ENCODE measurements at places on chromosomes 13 and 19.

- DNase-seq, result no peak
These were observed 436.2 kb upstream of the SLITRK5 start for GRCh38 chr13:87234981-87235380.

DNA sequence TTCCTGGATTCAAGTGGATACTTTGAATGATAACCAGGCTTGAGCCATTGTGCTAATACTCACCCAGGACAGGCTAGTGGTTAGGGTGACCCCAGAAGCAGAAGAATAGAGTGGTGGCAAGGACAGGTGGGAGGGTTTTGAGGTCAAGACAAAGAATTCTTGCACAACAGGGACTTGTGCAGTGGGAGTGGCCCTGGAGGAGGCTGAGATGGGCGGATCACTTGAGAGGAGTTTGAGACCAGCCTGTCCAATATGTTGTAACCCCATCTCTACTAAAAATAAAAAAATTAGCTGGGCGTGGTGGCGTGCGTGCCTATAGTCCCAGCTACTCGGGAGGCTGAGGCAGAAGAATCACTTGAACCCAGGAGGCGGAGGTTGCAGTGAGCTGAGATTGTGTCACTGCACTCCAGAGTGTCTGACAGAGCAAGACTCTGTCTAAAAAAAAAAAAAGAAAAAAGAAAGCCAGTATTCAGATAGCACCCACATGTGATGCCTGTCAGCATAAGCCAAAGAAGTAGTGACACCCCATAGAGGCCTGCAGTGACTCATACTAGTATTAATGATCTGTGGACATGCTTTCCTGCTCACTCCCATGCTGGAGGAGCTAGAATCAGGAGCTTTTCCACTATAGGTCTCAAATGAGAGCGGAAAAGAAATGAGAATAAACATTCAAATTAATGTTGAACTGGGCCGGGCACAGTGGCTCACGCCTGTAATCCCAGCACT is 78.7 kb downstream of the RNF17 start:
- DNase-seq, result no peak

DNA sequence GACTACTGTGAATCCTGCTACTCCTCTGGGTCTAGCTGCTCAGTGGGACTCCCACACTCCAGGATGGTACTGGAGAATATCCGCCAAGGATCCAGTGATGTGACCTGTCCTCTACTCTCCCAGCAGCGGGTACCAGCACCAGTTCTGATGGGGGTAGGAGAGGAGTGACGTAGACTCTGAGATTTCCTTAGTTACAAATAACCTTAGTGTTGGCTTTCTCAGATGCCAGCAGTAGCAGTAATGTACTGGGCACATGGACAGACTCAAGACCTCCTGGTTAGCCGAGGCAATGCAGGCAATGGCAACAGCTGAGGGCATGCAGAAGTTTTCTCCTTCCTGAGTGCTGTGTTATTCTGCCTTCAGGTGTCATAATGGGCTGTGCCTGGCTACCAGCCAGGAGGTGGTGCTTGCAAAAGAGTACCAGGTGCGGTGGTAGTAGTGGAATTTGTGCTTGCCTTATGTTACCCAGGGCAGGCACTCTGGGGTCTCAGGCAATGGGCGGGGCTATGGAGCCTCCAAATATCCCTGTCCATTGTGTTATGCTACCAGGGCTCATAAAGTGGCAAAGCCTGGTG is 105.3 kb upstream of the KLF5 start:
- DNase-seq, result no peak

GRCh38 chr13:50080911-50081678 is 65.9 kb downstream of the KCNRG start:
- peak; percentile 55 for DNase-seq

- no peak for DNase-seq
These were observed 66.9 kb downstream of the MIPEP start for GRCh38 chr13:23822252-23822824.

- no peak for DNase-seq
These were observed 303.1 kb downstream of the PCDH9 start for GRCh38 chr13:66926851-66927524.

DNA sequence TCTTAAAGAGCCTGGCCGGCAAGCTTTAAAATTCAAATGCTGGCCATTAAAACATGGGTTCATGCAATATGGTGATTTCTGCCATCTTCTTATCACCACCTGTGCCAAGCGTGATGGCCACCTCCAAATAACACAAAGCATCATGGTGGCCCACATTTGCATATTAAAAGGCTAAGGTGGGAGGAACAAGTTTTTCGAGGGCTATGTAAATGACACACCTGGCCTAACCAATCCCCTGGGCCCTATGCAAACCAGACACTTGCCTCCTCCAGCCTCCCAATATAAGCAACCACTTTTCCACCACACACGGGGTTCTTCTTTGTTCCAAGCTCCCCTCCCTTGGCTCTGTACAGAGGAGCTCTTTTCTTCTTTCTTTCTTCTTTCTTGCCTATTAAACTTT is 14.4 kb downstream of the LILRB4 start:
- DNase-seq, result no peak

DNA sequence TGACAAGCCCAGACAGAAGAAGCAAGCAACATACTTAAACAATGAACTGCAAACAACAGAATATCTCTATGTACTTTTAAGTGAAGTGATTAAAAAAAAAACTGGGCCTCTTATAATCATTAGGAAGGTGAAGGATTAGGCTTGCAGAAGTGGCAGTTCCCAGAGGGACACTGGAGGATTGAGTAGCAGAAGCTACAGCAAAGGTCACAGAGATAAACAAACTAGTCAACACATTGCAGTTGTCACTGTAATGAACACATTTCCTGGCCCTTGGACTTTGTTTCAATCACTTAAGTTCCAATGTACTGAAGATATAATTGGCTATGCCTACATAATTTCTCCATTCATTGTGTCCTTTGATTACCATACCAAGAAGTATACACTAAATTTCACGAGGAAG is 1498.8 kb downstream of the SLITRK5 start:
- DNase-seq, result no peak

DNA sequence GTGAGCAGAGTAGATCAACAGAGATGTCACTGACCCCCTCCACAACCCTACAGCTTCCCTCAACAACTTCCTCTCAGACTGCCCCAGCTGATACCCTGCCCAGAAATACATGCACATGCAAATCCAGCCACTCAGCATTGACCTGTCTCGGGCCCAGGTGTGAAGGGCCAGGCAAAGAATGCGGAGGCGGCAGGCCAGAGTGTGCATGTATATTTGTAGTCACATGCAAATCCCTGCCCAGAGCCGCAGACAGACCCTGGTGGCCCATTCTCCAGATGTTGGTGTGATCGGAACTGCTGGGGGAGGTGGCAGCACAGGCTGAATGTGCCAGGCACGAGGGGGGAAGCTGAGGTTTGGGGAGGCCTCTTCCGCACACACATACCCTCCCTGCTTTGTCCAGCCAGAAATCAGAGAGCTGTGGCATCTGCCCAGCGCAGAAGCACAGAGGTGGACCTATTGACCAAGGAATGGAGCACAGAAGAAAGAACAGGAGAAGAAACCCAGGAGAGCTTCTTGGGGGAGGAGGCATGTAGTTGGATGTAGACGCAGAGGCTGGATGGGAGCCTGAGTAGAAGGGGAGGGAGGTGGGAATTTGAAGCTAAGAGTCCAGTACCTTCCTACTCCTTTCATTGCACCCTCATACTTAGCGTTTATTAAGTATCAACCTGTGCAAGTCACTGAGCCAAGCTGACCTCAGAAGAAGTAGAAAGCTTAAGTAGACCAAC is 14.4 kb downstream of the MEF2B start:
- no peak for DNase-seq

- DNase-seq, result no peak
These were observed 118.8 kb downstream of the CDK8 start for GRCh38 chr13:26372747-26373146.

- no peak for DNase-seq
These were observed 1597.1 kb upstream of the MIR17HG start for GRCh38 chr13:89750371-89750770.

DNA sequence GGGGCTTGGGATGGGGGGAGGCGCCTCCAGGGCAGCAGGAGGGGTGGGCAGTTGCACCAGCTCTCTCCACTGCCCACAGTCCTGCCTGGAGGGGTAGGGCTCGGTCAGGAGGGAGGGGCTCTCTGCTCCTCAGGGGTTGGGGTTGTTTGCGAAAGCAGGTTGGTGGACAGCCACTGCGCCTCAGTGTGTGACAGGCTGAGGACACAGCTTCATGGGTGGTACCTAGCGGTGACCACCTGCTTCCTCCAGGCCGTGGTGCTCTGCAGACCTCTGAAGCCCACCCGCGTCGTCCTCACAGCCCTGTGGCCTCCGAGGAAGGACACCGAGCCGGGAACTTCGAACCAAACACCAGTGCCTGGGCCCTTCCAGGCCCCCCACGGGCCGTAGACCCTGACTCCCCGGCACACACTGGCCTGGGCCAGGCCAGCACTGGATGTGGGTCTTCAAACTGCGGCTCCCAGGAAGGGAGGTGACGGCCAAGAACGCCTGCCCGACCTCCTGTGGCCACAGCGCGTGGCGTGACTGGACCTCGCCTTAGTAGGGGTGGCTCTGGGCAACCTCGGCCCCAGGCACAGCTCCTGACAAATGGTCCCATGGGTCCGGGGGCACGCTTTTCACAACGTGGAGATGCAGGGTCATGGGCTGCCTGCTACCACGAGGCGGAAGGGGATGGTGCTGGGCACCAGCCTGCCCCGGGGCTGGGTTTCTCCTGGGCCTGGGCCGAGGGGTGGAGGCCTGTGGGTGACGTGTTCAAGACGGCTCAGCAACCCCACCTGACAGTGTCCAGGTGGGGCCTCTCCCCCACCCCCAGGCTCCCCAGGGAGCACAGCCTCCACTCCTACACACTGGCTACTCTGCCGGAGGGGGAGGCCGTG is 173.2 kb downstream of the KDM4B start:
- no peak for DNase-seq

- no peak for DNase-seq
These were observed 9.6 kb downstream of the GJB6 start for GRCh38 chr13:20222553-20222952.

GRCh38 chr19:3908266-3909054 is 24.4 kb upstream of the NMRK2 start:
- DNase-seq, result no peak

DNA sequence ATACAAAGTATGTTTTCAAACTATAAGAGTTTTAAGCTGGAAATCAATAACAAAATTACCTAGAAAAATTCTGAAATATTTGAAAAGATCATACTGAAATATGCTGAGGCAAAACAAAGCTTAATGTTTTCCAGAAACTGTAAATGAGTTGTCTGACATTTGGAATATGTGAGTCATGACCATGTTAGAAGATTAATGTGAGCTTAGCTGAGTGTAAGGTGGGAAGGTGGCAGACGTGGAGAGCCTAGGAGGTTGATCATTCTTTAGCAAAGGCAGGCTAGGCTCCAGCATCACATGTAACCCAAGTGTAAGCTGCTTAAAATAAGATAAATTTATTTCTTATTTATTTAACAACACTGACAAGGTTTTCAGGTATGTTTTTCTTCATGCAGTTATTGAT is 2086.1 kb upstream of the PCDH20 start:
- DNase-seq, result no peak

DNA sequence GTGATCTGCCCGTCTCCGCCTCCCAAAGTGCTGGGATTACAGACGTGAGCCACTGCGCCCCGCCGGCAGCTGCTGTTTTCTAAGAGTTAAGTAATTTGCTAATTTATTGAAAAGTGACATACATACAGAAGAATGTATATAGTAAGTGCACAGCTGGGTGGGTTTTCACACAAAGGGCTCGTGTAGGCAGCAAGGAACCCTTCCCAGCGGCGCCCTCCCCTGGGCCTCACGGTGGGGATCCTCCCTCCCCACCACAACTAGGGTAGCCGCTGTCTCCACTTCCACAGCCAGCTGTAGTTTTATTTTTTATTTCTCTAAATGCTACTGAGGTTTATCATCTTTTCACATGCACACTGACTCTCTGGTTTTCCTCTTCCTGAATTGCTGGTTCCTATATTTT is 64.9 kb downstream of the CRYL1 start:
- no peak for DNase-seq

GRCh38 chr13:45055902-45056648 is 64.2 kb upstream of the GTF2F2 start:
- no peak for DNase-seq

DNA sequence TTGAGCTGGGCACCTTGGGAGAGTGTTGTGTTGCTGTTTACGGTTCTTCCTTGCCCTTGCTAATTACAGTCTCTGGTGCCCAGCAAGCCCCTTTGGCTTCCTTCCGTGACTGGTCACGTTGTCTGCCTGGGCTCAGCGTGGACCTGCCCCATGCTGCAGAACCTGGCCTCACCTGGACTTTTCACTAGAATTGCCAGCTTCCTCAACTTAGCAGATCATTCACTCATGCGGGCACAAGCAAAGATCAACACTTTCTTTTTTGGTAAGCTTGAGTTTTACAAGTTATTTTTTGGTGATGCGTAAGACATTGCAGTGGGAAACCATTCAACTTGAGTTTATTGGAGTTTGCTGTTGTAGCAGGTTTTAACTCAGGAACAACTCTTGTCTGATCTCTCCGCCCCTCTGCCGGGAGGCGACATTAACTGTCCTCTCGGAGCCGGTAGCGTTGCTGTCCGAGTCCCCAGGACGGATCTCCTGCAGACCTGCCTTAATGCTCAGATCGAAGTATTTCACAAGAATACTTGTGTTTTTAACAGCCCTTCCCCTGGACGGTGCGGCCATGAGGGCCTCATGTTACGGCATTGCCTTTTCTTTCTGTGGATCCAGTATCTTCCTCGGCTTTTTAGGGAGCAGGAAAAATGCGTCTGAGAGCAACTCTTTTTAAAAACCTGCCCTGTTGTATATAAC is 15.7 kb upstream of the TEX29 start:
- DNase-seq, result no peak

DNA sequence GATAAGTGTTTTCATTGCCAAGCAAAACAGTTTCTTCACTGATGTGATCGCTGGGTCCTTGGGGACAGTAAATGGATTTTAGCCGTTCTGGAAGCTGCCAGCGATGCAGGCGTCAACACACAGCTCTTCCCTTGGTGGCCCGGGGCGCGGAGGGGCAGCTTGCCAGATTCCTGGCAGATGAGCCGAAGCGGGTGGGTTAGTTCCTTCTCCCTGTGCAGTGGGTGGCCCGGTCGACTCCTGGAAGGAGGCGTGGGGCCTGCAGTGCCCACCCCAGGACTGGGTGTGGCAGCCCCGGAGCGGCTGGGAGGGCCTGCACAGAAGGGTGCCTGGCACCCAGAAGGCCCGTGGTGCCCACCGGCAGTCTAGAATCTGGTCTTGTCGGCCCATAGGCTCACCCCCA is 69.0 kb downstream of the KDM4B start:
- no peak for DNase-seq

- no peak for DNase-seq
These were observed 56.2 kb upstream of the USPL1 start for GRCh38 chr13:30561511-30561910.

- peak; percentile 97 for DNase-seq
These were observed 7.2 kb downstream of the RNASEH2B start for GRCh38 chr13:50916701-50917184.

GRCh38 chr19:34327851-34328250 is 37.1 kb upstream of the GPI start:
- DNase-seq, result no peak
